CD4-positive, alpha-beta T cell treated with Interleukin-1 beta for 1 hour (primary cell): ENCODE measurements at places on chromosomes 16 and 17.

DNA sequence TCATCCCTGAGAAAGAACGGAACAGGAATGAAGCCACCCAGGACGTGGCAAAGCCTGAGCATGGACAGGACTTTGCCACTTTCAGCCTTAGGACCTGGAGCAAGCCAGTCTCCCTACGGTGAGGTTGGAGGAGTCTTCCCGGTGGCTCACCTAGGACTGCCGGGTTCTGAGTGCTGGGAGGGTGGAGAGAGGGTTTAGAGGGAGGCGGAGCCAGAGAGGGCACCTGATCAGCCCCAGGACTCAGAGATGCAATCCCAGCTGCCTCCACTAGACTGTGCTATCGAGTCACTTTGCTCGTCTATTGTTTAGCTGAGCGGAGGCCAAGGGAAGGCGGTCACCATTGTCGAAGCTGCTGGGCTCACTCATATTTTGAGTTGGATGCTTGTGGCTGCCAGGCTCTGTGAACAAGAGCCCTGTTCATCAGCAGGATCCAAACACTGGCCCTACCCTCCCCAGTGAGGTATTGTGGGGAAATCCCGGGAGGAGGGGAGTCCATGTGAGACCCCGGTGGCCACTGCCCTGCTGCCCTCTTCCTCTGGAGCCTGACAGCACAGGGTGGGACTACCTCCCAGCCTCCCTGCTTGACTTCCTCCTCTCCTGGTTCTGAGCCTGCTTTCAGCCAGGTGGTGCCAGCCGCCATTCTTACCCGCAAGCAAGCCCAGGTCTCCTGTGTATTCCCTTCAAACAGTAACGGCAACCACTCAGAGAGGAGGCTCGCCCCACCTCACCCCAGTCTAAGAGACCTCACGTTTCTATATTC, 7.0 kb downstream of the KRT14 start:
- DNase-seq = peak; percentile 57

DNA sequence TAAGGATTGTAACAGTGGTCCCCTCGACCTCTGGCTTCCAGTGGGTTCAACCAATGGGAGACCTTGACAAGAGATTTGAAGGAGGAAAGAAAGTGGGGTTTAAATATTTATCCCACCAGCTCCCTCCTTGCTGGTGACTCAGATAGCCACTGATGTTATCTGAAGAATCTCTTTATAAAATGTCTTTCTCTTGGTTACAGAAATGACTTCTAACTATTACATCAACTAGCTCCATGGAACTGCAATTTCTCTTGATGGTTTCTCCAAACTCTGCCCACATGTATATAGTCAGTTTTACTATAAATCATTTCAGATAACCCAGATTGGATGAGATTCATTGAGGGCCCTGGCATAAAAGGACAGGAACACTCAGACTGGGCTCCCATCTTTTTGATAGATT, 920.2 kb upstream of the SOX9 start:
- no peak for DNase-seq

DNA sequence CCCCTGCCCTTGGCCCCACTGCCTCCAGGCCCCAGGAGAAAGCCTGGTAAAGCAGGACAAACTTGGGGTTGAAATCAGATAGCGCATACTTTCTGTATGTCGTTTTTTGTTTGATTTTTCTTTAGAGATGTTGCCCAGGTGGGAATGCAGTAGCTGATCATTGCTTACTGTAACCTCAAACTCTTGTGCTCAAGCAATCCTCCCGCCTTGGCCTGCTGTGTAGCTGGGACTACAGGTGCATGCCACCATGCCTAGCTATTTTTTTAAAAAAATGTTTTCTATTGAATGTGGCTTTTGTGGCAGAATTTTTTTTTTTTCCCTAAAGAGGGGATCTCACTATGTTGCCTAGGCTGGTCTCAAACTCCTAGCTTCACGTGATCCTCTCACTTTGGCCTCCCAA, 11.1 kb upstream of the CCL5 start:
- no peak for DNase-seq

- DNase-seq = no peak
These were observed 148.4 kb downstream of the SLC39A11 start for GRCh38 chr17:72943826-72944689.

- no peak for DNase-seq
These were observed 16.6 kb downstream of the UBALD2 start for GRCh38 chr17:76281573-76282371.

GRCh38 chr16:67489401-67490083, 6.2 kb upstream of the AGRP start:
- no peak for DNase-seq

DNA sequence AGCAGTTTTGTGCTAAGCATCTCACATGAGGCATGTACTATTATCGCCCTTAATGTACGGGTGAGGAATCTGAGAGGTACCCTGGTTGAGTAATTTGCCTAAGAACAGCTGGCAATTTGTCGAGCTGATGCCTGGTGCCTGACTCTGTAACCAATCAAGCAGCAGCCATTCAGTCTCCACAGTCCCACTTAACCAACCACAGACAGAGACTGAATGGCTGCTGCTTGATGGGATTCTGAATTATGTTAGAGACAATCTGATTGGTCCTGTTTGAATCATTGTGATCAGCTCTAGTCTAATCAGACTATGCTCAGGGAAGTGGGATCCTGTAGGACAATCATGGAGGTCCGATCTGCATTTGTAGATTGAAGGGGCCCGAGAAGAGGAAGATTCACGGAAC, 447.0 kb downstream of the SHISA9 start:
- no peak for DNase-seq

DNA sequence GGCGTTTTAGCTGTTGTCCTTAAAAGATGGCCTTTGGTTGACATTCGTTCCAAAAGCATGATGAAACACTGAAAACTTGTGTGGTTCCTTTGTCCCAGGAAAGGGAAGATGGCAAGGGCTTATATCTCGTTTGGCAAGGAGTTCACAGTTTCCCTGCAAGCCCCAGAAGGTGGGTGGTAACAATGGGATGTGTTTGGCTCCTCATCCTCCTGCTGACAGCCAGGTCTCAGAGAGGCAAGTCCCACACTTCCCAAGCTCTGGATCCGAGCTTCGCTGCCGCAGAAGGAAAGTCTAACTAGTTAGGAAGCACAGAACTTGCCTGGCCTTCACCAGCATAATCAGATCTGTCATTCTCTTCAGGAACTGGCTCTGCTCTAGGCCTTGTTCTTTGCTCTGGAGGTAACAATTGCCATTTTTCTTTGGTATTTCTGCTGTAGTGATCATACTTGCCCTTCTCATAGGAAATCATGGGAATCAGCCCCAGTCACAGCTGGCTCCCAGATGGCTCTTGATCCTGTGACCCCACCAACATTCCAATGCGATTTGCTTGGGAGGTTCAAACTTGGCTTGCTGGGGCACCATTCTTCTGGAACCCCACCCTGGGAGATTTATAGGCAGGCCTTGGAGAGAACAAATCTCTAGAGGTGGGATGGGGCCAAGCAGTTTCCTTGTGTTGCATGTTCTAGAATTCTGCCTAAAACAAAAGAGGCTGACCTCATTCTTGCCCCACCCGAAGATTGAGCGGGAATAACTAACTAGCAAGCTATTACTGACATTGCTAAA, 17.9 kb downstream of the KPNA2 start:
- DNase-seq = no peak

GRCh38 chr16:77993111-77993985, 29.0 kb upstream of the CLEC3A start:
- no peak for DNase-seq

DNA sequence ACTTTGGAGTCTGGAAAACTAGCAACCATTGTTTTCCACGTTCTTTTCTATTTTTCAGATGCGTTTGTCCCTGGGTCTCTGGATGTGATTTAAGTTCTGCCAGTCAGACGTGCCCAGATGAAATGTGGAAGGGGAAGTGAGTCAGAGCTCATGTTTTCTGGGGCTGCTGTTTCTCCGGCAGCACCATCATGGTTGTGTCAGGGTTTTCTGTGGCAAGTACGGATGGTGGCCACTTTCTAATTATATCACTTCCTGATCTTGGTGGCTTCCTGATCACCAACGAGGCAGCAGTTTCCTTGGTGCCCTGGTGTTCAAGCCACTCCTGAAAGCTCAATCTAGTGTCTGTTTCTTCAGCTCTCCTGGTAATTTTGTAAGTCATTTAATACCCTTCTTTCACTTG, 31.4 kb upstream of the PMFBP1 start:
- peak; percentile 76 for DNase-seq

- no peak for DNase-seq
These were observed 29.9 kb downstream of the SOX8 start for GRCh38 chr16:1011316-1012082.

DNA sequence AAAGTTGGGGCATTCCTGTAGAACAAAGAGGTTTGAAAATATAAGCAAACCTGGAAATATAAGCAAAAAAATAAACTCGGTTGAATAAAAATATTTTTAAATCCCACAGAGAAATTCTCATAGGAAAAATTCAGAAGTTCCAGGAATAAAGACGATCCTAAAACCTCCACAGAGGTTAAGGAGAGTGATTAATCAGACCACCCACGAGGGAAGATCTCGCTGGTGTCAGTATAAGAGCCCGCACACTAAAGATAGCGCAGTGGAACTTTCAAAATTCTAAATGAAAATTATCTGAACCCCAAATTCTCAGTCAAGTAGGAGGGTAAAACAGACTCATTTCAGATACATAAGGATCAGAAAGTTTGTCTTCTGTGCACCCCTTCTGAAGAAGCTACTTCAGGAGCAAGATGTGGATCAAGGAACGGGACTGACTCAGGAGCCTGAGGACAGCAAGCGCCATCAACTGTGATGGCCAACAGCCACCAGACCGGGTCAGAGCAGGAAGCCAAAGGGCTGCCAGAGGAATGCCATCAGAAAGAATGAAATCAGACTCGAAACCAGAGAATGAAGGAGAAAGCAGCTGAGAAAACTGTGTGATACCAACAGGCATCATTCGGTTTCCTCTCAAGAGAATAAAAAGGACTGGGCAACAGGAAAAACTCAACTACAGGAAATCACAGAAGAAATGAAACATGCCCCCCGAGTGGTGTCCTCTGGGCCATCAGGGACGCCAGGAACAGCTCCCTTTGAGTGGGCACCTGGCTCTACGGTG, 66.9 kb downstream of the CYTH1 start:
- no peak for DNase-seq

DNA sequence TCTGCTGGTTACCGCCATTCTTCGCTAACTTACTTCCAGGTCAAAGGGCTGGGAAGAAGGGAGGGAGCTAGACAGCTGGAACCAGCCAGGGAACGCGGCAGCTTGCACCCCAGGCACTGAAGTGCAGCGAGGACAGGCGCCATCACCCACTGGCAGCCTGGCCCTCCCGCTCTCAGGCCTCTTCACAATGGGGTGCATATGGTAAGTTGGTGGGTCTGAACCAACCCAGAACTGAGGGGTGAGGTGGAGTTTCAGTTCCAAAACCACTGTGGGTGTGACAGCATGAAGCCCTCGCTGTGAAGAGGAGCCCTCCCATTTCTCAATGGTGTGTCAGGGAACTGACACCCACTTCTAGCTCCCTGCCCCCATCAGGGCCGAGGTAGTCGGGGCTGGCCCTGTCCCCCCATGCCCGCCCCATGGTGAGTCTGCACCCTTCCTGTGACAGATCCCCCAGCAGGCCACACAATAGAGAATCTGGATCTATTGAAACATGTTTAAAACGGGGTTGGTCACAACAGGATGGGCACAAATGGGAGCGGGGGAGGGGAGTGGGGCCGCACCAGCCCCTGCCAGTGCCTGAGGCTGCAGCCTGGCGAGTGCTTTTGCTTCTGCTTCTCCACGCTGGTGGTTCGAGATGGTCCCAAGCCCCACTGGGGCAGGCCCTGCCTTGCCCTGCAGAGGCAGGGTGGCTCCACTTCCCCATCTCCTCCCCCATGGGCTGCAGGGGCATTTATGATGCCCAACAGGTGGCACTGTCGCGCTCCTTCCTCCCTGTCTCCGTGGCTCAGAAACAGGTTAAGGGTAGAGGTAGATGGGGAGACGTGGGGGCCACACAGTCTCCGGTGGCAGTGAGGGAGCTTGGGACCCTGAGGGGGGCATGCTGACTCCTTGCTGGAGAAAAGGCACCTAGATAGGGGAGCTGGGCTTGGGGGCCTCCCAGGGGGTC, 2.3 kb downstream of the LIMD2 start:
- DNase-seq = peak; percentile 89

- no peak for DNase-seq
These were observed 5.2 kb downstream of the PKD1L3 start for GRCh38 chr16:71995038-71995437.

GRCh38 chr16:69035375-69035774, 70.1 kb upstream of the HAS3 start:
- no peak for DNase-seq

DNA sequence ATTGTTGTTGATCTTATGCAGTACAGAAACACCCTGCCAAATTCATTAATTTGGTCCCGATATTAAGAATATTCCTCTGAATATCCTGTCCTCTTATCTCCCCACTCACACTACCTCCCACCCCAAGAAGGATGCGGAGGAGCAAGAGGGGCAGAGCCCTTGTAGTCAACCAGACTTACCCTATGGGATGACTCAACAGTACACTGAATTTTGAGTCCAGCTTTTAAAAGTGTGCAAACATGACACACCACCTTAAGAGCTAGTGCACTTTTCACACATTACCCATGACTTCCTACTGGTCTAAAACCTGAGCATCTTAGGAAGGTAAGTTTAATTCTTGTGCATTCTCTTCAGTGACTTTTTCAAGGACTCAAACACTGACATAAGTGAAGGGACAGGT, 9.5 kb downstream of the USP22 start:
- no peak for DNase-seq

DNA sequence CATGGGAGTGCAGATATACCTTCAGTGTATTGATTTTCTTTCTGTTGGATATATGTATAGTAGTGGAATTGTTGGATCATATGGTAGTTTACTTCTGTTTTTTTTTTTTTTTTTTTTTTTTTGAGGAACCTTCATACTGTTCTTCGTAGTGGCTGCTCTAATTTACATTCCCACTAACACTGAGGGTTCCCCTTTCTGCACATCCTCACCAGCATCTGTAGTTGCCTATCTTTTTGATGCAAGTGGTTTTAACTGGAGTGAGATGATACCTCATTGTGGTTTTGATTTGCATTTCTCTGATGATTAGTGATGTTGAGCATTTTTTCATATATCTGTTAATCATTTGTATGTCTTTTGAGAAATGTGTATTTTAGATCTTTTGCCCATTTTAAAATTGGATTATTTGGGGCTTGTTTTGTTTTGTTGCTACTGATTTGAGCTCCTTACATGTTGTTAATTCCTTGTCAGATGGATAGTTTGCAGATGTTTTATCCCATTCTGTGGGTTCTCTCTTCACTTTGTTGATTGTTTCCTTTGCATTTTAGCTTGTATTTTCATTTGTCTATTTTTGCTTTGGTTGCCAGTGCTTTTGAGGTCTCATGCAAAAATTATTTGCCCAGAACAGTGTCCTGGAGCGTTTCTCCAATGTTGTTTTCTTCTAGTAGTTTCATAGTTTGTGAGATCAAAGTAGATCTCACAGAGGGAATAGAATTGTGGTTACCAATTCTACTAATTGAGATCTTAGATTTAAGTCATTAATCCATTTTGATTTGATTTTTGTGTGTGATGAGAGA, 25.0 kb upstream of the BCAS3 start:
- no peak for DNase-seq

GRCh38 chr17:9291912-9292560, 270.7 kb downstream of the NTN1 start:
- peak; percentile 22 for DNase-seq

- DNase-seq = no peak
These were observed 3.3 kb downstream of the MARCHF10 start for GRCh38 chr17:62804822-62805221.
